ENCODE measurements at places on chromosomes 4 and X.

DNA sequence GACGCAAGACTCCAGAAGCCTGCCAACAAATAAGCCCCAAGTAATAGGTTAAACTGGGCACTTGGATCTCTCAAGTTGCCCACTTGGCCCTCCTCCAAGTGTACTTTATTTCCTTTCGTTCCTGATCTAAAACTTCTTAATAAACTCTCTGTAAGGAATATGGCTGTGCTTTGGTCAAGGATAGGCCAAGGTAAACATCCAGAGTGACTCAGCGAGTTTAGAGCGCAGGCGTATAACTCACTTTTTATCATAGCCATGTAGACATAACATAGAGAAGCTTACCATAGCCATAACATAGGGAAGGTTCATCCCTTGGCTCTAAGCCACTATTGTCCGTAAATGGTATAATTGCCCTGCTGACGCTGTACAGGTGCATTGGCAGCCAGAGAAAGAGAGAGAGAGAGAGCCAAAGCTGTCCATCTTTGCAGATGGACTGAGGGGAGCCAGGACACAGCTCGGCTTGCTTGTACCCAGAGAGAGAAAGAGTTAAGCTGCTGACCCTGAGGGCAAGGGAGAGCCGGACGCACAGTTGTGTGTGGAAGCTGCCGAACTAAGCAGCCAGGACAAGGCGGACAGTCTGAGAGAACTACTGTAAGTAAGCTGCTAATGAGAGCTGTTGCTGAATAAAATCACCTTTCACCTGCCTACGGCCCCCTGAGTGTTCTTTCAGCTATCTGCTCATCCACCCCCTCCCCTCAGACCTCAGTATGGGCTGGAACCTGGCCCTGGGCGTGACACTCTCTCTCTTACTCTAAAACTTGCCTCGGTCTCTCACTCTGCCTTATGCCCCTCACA is 1.8 kb downstream of the TLR1 start:
- no peak for DNase-seq

DNA sequence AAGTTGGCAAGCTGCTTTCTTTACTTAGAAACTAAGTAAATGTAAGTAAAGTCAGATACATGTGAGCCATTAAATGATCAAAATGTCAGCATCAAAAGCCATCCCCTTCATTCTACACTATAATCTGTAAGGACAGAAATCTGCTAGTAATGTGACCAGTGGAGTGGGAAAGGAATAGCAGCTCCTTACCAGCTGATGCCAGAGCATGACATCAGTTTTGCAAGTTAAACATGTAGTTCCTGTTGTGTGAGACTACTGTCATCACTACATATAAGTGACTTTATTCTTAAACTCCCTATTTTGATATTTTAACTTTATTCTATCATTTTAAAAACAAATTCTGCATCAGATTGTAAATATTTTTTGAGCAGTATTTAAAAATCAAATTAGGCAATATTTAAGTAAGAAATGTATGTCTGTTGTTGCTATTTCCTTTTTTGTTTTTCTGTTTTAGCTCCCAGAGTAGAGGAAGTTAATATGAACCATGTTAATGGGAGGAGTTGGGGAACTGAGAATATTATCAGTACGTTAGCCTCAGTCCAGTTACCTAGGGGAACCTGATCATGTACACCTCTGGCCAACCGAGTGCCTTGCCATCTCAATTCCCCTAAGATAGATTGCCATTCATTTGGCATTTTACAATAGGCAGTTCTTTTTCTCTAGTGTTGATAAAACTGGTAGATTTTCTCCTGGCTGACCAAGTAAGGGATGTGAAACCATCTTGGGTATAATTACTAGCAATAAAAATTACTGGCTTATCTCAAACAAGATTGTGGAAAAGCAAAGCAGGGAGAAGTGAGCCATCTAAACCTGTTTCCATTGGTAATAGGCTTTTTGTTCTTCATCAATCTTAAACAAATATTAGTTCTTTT is 34.7 kb downstream of the CCNI start:
- no peak for DNase-seq

GRCh38 chr4:26736621-26737020 is 124.0 kb upstream of the STIM2 start:
- no peak for DNase-seq

DNA sequence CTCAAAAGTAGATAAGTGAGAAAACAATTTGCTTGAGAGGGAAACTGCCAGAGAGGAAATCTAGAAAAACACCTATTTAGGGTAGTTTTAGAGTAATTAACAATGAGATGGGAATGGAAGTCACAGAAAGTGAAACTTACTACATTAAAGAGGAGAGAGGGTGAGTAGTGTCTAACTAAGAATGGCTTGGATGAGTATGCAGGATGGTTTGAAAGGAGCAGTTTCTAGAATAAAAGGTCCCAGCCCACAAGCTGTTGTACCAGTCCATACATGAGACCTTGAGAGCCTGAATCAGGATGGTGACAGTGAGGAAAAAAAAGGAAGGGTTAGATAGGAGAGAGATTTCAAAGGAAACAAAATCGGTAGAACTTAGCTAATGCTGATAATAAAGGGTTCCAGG is 1.3 kb downstream of the GAR1 start:
- DNase-seq = no peak

- no peak for DNase-seq
These were observed 155.8 kb downstream of the HHIP start for GRCh38 chr4:144801731-144802130.

- DNase-seq = no peak
These were observed 47.2 kb upstream of the HS3ST1 start for GRCh38 chr4:11475871-11476270.

DNA sequence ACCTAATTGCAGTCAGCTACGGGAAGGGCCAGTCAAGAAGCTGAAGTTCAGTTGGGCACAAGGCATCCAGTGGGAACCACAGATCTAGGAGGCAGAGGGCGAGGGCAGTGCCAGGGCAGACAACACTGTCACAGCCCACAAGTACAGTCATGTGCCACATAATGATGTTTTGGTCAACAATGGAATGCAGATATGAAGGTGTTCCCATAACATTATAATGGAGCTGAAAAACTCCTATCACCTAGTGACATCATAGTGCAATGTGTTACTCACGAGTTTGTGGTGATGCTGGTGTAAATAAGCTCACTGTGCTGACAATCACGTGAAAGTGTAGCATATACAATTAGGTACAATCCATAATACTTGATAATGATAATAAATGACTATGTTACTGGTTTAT is 4.5 kb upstream of the TMEM255A start:
- no peak for DNase-seq

DNA sequence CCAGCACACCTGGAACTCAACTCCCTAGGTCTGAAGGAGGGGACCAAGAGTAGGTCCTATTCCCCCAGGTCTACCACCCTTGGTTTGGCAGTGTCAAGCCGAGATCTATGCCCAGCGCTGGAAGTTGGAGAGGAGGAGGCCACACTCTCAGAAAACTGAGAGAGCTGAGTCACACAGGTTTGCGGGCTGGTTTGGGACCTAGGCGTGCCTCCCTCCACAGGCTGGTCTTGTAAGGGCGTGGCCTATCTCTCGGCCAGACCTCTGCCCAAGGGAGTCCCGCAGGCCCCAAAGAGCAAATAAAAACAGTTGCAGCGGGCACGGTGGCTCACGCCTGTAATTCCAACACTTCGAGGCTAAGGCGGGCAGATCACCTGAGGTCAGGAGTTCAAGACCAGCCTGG is 52.9 kb upstream of the INTU start:
- no peak for DNase-seq

- peak; percentile 56 for DNase-seq
These were observed 1.2 kb downstream of the PNPLA4 start for GRCh38 chrX:7925867-7926472.

DNA sequence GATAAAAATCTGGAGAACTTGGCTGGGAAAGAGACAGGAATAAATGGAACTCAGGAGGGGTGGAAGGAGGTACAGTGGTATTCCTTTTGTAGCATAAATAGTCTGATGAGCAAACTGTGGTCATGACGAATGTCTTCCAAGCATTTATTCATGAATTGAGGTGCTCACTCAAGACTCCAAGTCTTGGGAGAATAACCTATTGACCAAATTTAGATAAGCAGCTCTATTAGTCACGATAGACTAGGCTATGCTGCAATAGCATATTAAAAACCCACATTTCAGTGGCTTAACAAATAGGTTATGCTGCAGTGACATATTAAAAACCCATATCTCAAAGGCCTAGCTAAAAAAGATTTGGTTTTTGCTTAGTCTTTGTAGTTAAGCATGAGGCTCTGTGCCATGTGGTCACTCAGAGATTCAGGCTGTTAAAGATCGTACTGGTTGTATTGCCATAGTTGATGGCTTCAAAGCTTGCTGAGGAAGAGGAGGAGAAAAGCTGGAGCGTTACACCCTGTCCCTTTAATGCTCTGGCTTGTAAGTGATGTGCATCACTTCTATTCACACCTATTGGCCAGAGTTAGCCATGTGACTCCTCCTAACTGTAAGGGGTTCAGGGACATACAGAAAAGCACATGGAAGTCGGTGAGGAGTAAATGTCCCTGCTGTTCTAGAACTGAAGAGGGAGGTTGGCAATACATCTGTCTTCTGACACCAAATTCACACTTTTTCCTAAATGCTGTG is 24.5 kb upstream of the CCDC149 start:
- DNase-seq = no peak

DNA sequence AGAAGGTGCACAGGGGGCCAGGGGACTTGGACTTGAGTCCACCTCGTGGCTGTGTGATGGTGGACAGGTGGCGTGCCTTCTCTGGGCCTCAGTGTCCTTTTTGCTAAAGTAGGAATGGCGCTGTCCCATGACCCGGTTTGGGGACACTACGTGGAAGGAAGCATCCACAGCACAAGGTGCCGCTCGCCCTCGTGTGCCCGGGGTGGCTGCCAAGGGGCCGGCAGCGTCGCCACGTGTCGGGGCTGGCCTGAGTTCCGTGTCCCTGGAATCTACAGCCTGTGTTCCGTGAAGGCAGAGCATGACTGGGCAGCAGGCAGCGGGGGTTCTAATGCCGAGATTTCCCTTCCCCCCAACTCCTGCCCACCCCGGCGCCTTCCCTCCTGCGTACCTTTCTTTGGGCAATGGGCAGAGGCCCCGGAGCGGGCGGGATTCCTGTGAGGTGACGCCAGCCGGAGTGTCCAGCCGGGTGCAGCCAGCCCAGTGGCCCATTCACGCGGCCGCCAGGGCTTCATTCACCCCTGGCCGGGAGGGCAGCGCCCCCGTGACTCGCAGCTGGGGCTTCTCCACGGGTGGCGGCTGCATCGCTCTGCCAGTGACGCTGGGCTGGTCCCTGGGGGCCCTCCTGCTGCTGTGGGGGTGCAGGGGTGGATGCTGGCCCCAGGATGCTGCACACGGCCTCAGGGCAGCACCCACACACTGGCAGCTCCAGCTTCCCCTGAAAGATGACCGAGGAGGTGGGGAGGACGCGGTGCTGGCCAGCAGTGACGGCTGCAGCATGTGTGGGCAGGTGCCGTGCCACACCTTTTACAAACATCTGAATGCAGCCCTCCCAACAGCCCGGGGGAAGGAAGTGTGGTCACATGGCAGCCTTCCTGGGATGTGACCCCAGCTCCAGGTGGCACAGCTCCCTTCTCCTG is 21.2 kb downstream of the DOK7 start:
- no peak for DNase-seq

DNA sequence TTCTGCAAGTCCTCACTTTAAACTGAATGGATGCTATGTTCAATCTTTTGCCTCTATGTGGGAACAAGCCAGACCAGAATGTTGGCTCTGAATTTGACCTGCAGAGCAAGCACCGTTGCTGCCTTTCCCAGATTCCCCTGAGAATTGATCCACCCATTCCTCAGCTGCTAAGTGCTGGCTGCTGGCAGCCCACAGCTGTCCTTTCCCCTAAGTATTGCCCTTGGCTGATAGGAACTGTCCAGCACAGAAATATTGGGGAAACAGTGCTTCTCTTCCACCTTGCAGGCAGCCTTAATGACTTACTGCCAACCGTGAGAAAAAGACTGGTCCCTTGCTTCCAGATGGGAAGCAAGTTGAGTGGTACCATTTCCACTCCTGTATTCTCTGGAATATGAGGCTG is 475.9 kb downstream of the PDHA2 start:
- no peak for DNase-seq

GRCh38 chr4:86744570-86744969 is 104.6 kb downstream of the SLC10A6 start:
- no peak for DNase-seq

- DNase-seq = no peak
These were observed 3.0 kb downstream of the SSR4 start for GRCh38 chrX:153797415-153798015.

DNA sequence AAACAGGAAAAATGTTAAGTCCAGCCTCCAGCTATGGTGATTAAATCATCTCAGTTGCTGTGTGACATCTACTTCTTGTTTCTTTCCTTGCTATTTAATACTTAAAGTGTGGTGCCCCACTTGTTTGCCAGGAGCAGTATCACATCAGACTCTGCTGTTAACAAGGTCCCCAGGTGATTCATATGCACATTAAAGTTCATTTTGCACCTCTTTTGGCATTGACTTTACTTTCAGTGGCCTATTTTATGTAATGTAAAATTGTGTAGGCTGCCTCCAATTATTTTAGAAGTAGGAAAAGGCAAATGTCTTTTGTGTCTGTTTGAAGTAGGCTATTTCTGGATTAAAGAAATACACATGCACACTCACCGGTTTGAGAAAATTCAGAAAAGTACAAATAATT is 47.5 kb downstream of the CPE start:
- DNase-seq = no peak

DNA sequence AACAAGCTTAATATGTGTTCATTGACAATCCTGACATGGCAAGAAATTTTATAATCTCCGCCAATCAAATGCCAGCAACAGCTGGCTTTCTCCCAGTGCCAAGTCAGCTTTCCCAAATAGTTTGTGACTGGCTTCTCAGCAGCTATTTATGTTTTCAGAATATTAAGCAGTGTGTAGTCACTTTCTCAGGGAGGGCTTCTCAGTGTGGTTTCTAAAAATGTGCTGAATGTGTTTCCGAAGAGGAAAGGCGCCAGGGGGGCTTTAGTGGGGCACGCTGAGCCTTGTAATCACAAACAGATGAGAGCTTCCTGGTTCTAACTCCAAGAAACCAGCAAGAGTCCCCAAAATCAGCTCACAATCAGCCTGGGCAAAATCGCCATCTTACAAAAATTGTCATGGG is 258.7 kb upstream of the CPEB2 start:
- no peak for DNase-seq

GRCh38 chr4:149108626-149109025 is 666.4 kb upstream of the NR3C2 start:
- DNase-seq = no peak

DNA sequence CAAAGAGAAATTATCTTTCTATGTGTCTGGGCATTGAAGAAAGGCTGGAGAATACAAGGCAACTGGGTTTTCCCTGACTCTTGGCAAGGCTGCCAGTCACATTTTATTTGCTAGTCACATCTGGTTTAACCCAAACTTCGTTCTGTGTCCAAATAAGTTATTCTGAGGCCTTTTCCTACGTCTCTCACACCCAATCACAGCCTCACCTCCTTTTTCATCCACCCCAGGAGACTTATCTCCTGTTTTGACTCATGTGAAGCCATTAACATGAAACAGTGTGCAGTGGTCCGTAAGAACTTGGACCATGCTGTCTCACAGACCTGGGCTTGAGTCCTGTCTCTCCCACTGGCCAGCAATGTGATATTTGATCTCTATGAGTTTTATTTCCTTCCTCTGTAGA is 59.3 kb downstream of the CNGA2 start:
- DNase-seq = no peak

GRCh38 chr4:145216535-145216934 is 36.1 kb upstream of the OTUD4 start:
- DNase-seq = no peak

Measured in activated naive CD4-positive, alpha-beta T cell treated with Interleukin-2 at 50 U/mL for 16 hours (primary cell).